ENCODE measurements at places on chromosomes 7 and 10. TPM values are rescaled to one million over a fixed set of nuclear protein-coding genes. Genes with fewer than 3 reads are reported as not detected.

TMEM140 gene
- total RNA-seq = 0.81 TPM

ERV3-1 gene
- total RNA-seq = not detected

FLNC gene
- total RNA-seq = 0.12 TPM

CTTNBP2 gene
- total RNA-seq = not detected

MOGAT3 gene
- total RNA-seq = not detected

CPXM2 gene
- not detected for total RNA-seq

Measured in Caki2 (cell line).